ENCODE measurements at places on chromosomes 2 and 18.

- peak; percentile 95 for DNase-seq
Measured at GRCh38 chr2:9004338-9005204, 1.1 kb upstream of the MBOAT2 start.

DNA sequence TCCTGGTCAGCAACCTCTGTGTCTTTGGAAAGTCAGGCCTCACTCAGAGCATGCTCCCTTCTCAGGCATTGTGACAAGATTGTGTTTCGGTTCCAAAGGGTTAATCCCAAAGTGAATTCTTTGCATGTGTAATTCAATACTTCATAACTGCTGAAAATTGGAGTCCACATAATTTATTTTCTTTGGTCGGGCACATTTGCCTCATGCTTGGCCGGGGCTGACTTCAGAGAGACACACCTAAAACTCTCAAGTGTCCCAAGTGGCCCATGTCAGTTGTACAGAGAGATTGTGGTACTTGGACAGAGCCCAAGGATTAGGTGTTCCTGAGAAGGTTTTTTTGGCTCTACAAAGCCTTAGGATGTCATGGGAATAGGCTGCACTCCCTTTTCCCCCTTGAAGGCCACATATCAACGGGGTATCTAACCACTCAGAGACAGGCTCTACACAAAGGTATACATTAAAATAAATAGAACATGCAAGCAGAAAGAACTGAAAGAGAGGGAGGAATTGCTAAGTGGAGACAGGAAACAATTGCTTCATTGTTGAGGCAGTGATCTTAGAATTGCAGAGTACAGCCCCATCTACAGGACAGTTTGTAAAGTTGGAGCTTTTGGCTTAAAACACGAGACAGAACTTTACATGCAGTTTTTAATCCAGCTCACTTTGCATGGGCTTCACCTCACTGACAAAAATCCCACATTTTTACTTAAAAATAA lies 1232.3 kb upstream of the ZEB2 start:
- DNase-seq = no peak

GRCh38 chr2:214624166-214624760 lies 185.2 kb downstream of the BARD1 start:
- DNase-seq = peak; percentile 5

DNA sequence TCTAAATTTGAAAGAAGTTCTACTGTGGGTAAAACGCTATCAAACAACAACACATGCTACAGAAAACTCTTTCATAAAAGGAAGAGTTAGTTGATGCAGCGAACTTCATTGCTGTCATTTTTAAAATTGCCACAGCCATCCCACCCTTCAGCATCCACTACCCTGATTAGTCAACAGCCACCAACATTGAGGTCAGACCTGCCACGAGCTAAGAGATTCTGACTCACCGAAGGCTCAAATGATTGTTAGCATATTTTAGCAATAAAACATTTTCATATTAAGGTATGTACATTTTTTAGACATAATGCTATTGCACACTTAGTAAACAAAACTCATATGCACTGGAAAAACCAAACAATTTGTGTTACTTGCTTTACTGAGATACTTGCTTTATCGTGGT lies 347.1 kb downstream of the CLIP4 start:
- DNase-seq = peak; percentile 71

DNA sequence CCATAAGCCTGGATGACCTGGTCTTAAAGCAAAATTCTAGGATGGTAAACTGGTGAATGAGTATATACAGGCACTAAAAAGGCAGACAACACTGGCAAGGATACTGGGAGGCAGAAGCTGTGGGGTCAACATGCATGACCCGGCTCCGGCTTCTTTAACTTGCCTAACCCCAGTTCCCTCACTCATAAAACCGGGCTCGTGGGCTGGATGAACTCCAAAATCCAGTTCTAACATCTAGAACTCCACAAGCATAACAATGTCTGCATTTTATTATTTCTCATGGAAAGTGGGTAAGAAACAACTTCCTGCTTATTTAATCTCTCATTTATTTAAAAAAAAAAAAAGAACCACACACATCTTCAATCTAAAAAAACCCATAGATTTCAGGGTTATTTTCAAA lies 57.3 kb downstream of the FARSB start:
- no peak for DNase-seq
